Activated T-helper 2 cell treated with anti-CD3 and anti-CD28 coated beads, Interferon-gamma antibody, Interleukin-2, Interleukin-4, amounts not matched to agents 10 μg/mL and 5 μg/mL and 100 μg/mL, durations not matched to agents 14 hours and 24 hours and 36 hours (primary cell): ENCODE measurements at places on chromosomes 5 and 9. TPM values are rescaled to one million over a fixed set of nuclear protein-coding genes. Genes with fewer than 3 reads are reported as not detected.

Gene TAF9
- 58.0 and 63.2 TPM in 2 replicates for total RNA-seq

Gene MEF2C
- 0.25 and 0.30 TPM in 2 replicates for total RNA-seq

Gene ROPN1L
- 0.16 and 0.55 TPM in 2 replicates for total RNA-seq

Gene RASGRF2
- total RNA-seq = 16.1 and 19.4 TPM in 2 replicates

Gene SLC45A2
- not detected in 2 replicates for total RNA-seq

Gene C9orf153
- total RNA-seq = 0.34 and 0.41 TPM in 2 replicates

Gene ANKRA2
- total RNA-seq = 18.7 and 19.6 TPM in 2 replicates

Gene GFI1B
- not detected in 2 replicates for total RNA-seq

Gene EGFL7
- 2.6 and 2.8 TPM in 2 replicates for total RNA-seq

Gene CARD6
- total RNA-seq = 1.5 and 1.6 TPM in 2 replicates

Gene EIF4E1B
- not detected in 2 replicates for total RNA-seq

Gene RETREG1
- 21.9 and 28.0 TPM in 2 replicates for total RNA-seq

Gene GHR
- total RNA-seq = not detected in 2 replicates

DNA sequence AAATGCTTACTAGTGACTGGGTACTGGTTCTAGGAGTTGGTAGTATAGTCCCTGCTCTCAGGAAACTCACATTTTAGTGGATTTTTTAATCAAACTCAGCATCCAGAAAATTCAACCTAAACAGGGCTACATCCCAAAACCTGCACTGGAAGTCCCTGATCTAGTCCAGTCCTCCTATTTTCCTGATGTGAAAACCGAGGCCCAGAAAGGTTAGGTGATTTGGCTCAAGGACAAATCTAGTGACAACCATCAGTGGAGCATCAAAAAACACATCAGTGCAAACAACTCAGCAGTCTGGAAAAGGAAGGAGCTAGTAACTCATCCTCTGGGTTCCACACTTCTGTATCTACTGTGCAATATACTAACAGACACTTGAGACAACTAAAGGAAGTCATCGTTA, 38.2 kb downstream of the SERINC5 start:
- peaks cover 35% of the 10 kb centered on the region for H3K36me3 ChIP-seq
- H3K27me3 ChIP-seq = no peaks in the 10 kb centered on the region
- peak overlapping the region; percentile 43 for H3K4me3 ChIP-seq
- no peak for DNase-seq

GRCh38 chr5:151092762-151093161, 11.9 kb upstream of the TNIP1 start:
- no peaks in the 10 kb centered on the region for H3K27me3 ChIP-seq
- no peak for DNase-seq
- no peak overlapping the region for H3K27ac ChIP-seq
- H3K36me3 ChIP-seq = peaks cover 29% of the 10 kb centered on the region

GRCh38 chr5:89005990-89006389, 123.0 kb upstream of the MEF2C start:
- DNase-seq = no peak
- H3K27me3 ChIP-seq = peaks cover 16% of the 10 kb centered on the region
- peaks cover 19% of the 10 kb centered on the region for H3K4me1 ChIP-seq
- no peaks in the 10 kb centered on the region for H3K36me3 ChIP-seq
- H3K27ac ChIP-seq = no peak overlapping the region

- H3K36me3 ChIP-seq = no peaks in the 10 kb centered on the region
- H3K4me3 ChIP-seq = no peak overlapping the region
- DNase-seq = no peak
- no peak overlapping the region for H3K27ac ChIP-seq
- H3K27me3 ChIP-seq = peaks cover 5% of the 10 kb centered on the region
These were observed 7.4 kb upstream of the GLIPR2 start for GRCh38 chr9:36129139-36129538.

- DNase-seq = no peak
- no peaks in the 10 kb centered on the region for H3K27me3 ChIP-seq
- H3K36me3 ChIP-seq = no peaks in the 10 kb centered on the region
- H3K4me1 ChIP-seq = no peaks in the 10 kb centered on the region
- H3K4me3 ChIP-seq = no peak overlapping the region
- H3K27ac ChIP-seq = no peak overlapping the region
These were observed 168.4 kb upstream of the MAP1B start for GRCh38 chr5:71938895-71939294.

DNA sequence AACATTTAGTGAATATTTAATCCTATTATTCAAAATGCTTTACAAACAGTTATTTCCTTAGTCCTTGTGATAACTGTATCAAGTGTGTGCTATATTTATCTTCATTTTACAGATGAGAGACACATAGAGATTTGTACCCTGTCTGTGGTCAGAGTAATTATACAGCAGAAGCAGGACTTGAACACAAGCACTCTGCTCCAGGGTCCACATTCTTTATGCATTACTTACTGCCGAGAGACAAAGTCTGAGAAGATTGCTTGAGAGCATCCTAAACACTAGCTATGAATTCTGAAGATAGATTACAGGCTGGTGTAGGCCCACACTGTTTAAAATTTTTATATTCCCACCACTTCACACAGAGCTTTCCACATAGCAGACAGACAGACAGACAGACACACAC, 926.1 kb upstream of the DMAC1 start:
- no peaks in the 10 kb centered on the region for H3K4me1 ChIP-seq

DNA sequence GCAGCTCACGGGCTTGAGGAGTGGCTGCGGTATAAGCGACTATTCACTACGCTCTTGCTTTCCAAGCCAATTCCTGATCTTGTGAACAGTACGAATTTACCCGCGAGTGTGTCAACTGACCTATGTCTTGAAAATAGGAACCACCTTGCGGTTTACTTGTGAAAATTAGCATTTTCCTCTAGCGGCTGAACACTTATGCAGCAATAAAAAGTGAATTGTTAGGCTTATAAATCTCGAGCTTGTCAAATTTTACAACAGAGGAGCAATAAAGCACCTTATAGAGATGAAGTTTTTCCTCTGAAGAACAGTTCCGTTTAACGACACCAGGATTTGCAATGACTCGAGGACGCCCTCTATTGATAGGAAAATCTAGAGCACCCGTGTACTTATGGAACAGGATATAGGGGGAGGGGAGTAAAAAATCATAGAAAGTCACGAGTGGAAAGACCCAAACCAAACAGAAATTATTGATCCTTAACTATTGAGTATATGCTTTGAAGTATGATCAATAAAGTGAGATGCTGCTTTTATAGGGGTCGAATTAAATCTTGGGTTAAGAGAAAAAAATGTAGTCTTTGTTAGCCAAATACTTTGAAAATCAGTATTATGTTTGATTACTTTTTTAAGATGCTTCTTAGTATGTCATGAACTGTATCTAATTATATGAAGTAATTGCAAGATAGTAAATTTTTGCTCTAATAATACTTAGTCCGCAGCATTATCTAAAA, 1.9 kb upstream of the RGMB start:
- H3K27me3 ChIP-seq = peaks cover 79% of the 10 kb centered on the region
- peak; percentile 41 for DNase-seq
- peaks cover 47% of the 10 kb centered on the region for H3K4me1 ChIP-seq

DNA sequence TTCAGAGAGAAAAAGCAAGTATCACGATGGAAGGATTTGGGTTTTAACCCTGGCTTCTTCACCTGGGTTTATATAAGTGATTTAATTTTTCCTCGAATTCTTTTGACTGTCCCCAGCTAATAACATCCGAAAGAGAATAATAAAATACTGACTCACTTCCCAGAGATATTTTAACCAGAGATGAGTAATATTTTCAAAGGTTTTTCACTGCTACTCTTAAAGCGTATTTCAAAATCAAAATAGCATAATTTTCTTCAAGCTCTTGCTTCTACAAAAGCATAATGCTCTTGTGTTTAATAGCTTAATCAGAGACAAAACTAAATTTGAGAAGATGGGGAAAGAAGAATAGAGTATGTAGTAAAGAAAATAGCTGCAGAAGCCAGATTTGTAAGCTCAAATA, 215.2 kb upstream of the PTGER4 start:
- H3K4me1 ChIP-seq = peaks cover 9% of the 10 kb centered on the region
- H3K4me3 ChIP-seq = no peak overlapping the region
- H3K27ac ChIP-seq = no peak overlapping the region
- no peaks in the 10 kb centered on the region for H3K27me3 ChIP-seq
- no peak for DNase-seq
- peaks cover 17% of the 10 kb centered on the region for H3K36me3 ChIP-seq

- no peak for DNase-seq
- no peaks in the 10 kb centered on the region for H3K4me1 ChIP-seq
- H3K4me3 ChIP-seq = no peak overlapping the region
- no peaks in the 10 kb centered on the region for H3K27me3 ChIP-seq
- no peak overlapping the region for H3K27ac ChIP-seq
These were observed 238.5 kb upstream of the PIK3R1 start for GRCh38 chr5:67976891-67977601.

GRCh38 chr9:136964171-136964689, 12.2 kb downstream of the LCN12 start:
- H3K27me3 ChIP-seq = peaks cover 2% of the 10 kb centered on the region
- no peaks in the 10 kb centered on the region for H3K36me3 ChIP-seq
- H3K4me3 ChIP-seq = no peak overlapping the region
- no peak overlapping the region for H3K27ac ChIP-seq
- no peak for DNase-seq

DNA sequence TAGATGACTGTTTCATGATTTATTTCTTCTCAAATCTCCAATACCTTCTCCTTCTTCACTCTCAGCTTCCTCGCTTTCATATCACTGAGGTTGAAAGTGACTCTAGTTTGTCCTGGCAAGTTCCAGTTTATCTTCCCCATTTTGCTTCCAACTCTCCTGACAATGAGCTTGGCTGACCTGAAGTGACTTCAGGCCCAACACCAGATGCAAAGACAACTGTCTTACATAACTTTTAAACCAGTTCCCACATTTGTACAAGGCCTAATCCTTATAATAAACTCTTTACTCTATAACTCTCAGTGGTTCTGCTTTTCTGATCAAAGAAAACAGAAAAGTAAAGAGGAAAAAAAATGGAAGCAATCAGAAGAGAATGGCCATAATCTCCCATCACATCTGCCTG, 22.0 kb downstream of the GNG10 start:
- H3K27me3 ChIP-seq = no peaks in the 10 kb centered on the region
- no peak overlapping the region for H3K4me3 ChIP-seq
- H3K4me1 ChIP-seq = no peaks in the 10 kb centered on the region
- no peak for DNase-seq
